ENCODE measurements at places on chromosomes 2 and 18. TPM values are rescaled to one million over a fixed set of nuclear protein-coding genes. Genes with fewer than 3 reads are reported as not detected.

Gene SOWAHC
- 16.6 TPM for total RNA-seq

Gene ST6GAL2
- total RNA-seq, result not detected

Gene GMCL1
- total RNA-seq, result 16.7 TPM

Gene CPO
- 0.32 TPM for total RNA-seq

Gene IMPACT
- 46.4 TPM for total RNA-seq

Gene MSGN1
- total RNA-seq, result not detected

Gene LIPG
- total RNA-seq, result 2.6 TPM

Gene CCT4
- total RNA-seq, result 316 TPM

Gene CAVIN2
- total RNA-seq, result 0.27 TPM

Gene DPP4
- total RNA-seq, result 3.6 TPM

Gene RAB6C
- total RNA-seq, result not detected

Gene MROH2A
- total RNA-seq, result not detected

Gene BUB1
- total RNA-seq, result 80.2 TPM

DNA sequence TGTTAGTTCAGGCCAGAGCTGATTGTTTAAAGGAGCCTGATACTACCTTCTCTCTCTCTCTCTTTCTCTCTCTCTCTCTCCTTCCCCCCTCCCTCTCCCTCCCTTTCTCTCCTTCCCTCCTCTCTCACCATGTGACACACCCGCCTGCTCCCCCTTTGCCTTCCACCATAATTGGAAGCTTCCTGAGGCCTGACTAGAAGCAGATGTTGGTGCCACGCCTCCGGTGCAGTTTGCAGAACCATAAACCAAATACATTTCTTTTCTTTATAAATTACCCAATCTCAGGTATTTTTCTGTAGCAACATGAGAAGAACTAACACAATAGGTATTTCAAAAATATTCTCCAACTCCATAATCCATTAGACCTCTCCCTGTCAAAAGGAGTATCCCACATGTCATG, 62.4 kb downstream of the ANKRD62 start:
- no peak for DNase-seq

GRCh38 chr2:5666798-5667197, 25.4 kb upstream of the SOX11 start:
- no peak for DNase-seq

- no peak for DNase-seq
Observed at GRCh38 chr2:239586651-239587310, 186.0 kb upstream of the HDAC4 start.

DNA sequence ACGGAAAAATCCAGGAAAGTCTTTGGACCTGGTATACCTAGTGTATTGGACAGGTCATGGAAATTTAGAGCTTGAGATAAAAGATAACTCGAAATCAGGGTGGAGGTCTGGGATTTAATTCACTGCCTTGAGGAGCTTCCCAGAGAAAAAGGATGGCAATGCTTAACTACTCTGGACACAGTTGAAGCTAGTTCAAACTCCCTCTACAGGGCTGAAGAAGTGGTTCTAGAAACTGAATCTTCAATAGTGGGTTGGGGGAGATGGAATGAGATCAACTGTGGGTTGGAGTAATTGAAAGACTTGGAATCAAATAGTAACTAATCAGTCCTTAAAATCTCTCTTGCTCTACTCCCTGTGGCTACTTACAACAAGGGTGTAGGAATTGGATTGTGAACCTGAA, 600.1 kb downstream of the IRS1 start:
- no peak for DNase-seq

DNA sequence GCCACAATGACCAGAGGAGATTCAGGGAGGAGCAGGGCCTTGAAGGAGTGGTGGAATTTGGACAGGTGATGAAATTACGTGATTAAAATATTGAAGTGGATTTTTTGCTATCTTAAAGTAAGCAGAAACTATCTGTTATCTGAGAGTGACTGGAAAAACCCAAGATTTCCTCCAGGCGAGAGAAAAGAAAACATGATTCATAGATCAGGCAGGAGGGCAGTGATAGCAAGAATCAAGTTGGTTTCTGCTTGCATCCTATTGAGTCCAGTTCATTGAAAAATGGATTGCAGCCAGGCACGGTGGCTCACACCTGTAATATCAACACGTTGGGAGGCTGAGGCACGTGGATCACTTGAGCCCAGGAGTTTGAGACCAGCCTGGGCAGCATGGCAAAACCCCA, 127.8 kb downstream of the NXPH2 start:
- no peak for DNase-seq

DNA sequence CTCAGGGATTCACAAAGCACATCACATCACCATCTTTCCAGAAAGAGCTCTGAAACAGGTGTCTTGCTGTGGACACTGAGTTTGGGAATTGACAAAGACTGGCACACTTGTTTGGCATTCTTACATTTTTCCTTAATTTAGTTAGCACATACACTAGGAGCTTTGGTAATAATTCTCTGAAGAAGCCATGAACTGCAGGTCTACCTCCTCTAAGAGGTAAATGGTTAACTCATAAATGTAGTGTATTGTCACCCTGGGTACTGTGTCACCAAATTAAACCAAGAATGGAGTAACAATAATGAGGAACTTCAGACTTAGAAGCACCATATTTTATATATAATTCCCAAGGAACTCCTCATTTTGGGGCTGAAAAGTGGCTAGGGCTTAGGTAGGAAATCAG, 22.6 kb downstream of the EIF4E2 start:
- no peak for DNase-seq

GRCh38 chr18:14949800-14950664, 202.1 kb downstream of the ANKRD30B start:
- no peak for DNase-seq

GRCh38 chr2:148614322-148615049, 30.1 kb upstream of the EPC2 start:
- peak; percentile 4 for DNase-seq

GRCh38 chr2:241577413-241578122, 19.0 kb downstream of the BOK start:
- DNase-seq, result no peak

DNA sequence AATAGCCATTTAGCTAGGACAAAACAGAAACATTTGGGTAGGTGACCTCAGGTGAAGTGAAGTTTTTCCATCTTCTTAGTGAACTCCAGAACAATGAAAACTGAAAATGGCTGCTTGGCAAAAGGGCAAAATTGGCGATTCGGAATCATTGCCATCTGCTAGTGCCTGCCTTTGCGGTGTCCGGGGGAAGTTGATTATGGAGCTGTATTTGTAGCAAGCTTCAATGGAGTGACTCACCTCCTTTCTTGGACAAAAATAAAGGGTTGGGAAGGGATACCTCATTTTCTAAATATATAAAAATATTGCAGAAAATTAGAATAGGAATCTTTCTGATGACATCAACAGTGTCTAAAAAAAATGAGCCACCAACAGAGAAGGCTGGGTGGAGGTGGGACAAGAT, 460.5 kb downstream of the TGIF1 start:
- no peak for DNase-seq

DNA sequence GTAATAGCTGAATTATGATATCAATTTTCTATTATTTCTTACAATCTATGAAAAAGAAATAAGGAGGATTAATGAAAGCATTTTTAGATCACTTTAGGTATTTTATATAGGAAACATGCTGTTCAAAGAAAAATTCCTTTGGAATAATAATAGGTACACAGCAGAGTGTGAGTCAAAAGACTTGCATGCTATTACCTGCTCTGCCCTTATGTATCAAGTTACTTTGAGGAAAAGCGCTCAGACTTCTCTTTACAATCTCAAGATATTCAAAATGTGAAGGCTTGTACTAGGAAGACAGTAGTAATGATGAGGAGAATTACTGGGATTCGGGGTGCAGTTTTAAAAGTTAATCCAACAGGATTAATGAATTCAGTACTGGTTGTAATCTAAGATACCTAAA, 29.1 kb upstream of the RNU4ATAC start:
- no peak for DNase-seq

GRCh38 chr2:232525199-232525598, 761 bp upstream of the CHRND start:
- DNase-seq, result no peak

- DNase-seq, result no peak
Observed at GRCh38 chr2:37851428-37851827, 73.7 kb upstream of the RMDN2 start.

GRCh38 chr18:79950515-79951341, 725 bp downstream of the SLC66A2 start:
- no peak for DNase-seq

- no peak for DNase-seq
Observed at GRCh38 chr18:11607906-11608305, 1.5 kb upstream of the SLC35G4 start.

DNA sequence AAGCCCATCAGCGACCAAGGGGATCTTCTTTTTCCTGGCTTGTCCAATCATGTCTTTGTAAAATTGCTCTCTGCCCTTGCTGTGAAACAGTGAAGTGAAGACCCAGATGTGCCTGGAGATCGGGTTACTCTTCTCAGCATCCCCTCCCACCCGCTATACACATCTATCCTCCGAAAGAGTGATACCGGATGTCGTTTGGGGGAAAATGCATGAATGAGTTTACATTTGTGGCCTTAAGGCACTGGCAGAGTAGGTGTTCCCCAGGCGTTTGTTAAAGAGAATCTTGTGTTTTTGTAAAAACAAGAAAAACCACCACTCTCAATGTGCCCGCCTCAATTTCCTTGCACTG, 528.3 kb downstream of the CMPK2 start:
- DNase-seq, result no peak

- no peak for DNase-seq
Observed at GRCh38 chr2:197258580-197258979, 52.0 kb downstream of the ANKRD44 start.

GRCh38 chr2:1869248-1869647, 124.9 kb upstream of the PXDN start:
- no peak for DNase-seq

- no peak for DNase-seq
Observed at GRCh38 chr2:231461516-231461971, 2.7 kb downstream of the NCL start.
